Dorsolateral prefrontal cortex (tissue), 122 donors: ENCODE measurements at places on chromosomes 7 and 10.

DNA sequence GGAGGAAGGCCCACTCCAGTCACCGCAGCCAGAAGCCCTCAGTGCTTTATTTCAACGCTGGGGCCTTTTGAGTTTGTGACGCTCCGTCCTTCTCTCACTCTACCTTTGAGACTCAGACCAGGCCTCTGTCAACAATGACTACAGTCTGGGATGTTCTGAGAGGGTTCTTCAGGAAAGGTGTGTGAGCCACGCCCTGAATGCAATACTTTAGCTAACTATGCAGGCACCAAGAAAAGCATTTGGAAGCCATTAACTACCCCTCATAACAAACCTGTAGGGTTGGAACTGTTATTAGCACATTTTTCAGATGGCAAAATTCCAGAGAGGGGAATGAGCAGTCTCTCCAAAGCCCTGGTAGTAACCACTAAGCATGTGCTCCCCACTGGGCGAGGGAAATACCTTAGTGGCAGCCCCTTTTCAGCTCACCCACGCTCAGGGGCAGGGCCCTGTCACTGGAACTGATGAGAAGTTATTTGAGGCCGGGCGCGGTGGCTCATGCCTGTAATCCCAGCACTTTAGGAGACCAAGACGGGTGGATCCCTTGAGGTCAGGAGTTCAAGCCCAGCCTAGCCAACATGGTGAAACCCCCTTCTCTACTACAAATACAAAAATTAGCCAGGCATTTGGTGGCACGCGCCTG is 5.7 kb upstream of the ARPC1B start:
- DNase-seq, result no peak

GRCh38 chr10:98366062-98366530 is 48.9 kb downstream of the PYROXD2 start:
- DNase-seq, result no peak

- DNase-seq, result no peak
These were observed 220.0 kb downstream of the ARHGAP21 start for GRCh38 chr10:24503461-24504320.

- no peak for DNase-seq
These were observed 25.0 kb downstream of the FOXP2 start for GRCh38 chr7:114439581-114439980.

DNA sequence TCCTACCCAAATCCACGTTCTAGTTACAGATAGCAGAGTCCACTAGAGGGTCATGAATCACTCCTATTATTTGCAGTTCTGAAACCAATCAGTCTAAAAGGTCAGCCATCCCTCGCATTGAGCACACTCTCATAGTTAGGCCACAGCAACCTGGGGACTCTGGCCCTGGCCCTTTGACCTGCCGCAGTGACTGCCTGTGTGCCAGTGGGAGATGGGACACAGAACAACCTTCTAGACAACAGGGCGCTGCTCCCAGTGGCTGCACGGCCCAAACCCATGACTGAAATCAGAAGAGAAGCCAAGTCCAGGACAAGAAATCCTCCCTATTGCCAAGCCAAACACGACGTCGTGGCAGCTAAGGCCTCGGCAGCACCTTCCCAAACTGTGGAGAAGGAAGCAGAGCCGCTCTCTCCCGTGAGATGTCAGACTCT is 158.5 kb downstream of the HERPUD2 start:
- DNase-seq, result no peak
